MM.1S (cell line): ENCODE measurements at places on chromosomes 7 and 10.

- H3K27ac ChIP-seq: peak overlapping the region; percentile 67
- no peaks in the 10 kb centered on the region for H3K36me3 ChIP-seq
- peak overlapping the region; percentile 22; the same call in 1 of the 2 replicates for H3K4me3 ChIP-seq
- H3K27me3 ChIP-seq: no peaks in the 10 kb centered on the region
- peak; percentile 82 for DNase-seq
Measured at GRCh38 chr7:21355406-21355874, 72.4 kb upstream of the SP4 start.

- H3K27ac ChIP-seq: no peak overlapping the region
- H3K4me3 ChIP-seq: no peak overlapping the region
- H3K4me1 ChIP-seq: no peaks in the 10 kb centered on the region
- H3K27me3 ChIP-seq: no peaks in the 10 kb centered on the region
Measured at GRCh38 chr7:37039131-37039749, 314.9 kb upstream of the AOAH start.

GRCh38 chr10:92404612-92405418 is 113.8 kb downstream of the MARCHF5 start:
- no peak overlapping the region for H3K27ac ChIP-seq
- H3K4me1 ChIP-seq: no peaks in the 10 kb centered on the region
- H3K4me3 ChIP-seq: no peak overlapping the region
- no peak for DNase-seq
- H3K27me3 ChIP-seq: no peaks in the 10 kb centered on the region

- H3K27me3 ChIP-seq: no peaks in the 10 kb centered on the region
- H3K4me1 ChIP-seq: no peaks in the 10 kb centered on the region
- H3K36me3 ChIP-seq: no peaks in the 10 kb centered on the region
- no peak overlapping the region for H3K27ac ChIP-seq
- H3K4me3 ChIP-seq: no peak overlapping the region
Measured at GRCh38 chr10:78952686-78953085, 116.1 kb upstream of the ZMIZ1 start.

DNA sequence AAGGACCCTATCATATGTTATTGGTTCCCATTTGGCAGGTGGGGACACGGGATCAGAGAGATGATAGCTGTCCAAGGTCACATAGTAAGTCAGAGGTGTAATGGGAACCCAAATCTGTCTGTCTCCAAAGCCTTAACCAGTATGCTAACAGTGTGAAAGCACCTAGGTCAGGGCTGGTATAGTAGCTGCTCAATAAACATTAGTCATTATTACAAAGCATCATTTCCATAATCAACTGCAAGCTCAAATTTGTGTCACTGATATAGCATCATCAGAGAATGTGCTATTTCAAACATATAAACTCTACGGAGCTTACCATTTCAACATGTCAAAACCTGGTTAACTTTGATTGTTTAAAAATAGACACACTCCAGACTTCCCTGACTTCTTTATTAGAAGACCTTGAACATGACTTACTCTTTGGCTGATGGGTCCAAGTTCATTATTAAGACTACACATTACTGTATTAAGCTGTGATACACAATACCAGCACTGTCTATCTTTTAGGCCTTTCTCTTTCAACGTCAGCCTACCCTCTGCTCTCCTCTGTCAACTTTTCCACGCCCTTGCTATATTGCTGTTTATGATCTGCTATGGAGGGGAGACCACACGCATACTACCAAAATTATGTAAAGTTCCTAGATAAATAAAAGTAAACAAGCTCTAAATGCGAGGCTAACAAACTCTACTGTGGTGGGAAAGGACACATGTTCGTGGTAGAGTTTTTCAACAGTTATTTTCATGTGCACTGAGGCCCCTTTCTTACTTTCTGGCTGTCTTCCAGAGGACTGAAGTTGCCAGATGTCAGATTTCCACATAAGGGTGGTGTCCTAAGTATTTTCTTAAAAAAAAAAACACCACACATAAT is 33.6 kb downstream of the DNMBP start:
- no peak overlapping the region for H3K4me3 ChIP-seq
- H3K36me3 ChIP-seq: no peaks in the 10 kb centered on the region
- H3K4me1 ChIP-seq: no peaks in the 10 kb centered on the region
- DNase-seq: no peak

DNA sequence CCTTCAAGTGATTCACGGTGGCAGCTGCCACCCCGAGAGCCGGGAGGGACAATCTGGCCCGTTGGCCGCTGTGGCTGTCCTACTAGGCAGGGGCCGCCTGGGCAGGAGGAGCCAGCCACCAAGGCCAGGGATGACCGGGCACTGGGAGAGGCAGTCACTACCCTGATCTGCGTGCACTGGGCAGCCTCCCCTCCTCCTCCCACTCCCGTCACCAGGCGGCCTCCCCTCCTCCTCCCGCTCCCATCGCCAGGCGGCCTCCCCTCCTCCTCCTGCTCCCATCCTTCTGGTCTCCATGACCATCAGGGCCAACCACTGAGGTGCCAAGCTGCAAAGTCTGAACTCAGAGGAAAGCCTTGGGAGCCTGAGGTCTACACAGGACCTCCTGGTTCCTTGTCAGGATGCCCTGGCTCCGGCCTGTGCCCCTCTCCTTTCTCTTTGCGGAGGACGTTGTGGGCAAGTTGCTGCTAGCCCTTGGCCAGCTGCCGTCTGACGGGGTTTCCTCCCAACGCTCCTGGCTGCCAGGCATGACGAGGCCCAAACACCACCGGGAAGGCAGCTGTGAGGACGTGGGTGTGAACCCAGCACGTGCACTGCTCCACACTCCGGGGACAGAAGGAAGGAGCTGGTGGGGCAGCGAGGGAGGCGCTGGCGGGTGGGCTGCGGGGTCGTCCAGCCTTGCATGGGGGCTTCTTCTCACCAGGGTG is 131.1 kb downstream of the WDR37 start:
- H3K4me1 ChIP-seq: no peaks in the 10 kb centered on the region
- peaks cover 12% of the 10 kb centered on the region; the same call in 1 of the 2 replicates for H3K27me3 ChIP-seq
- H3K36me3 ChIP-seq: no peaks in the 10 kb centered on the region
- no peak overlapping the region for H3K27ac ChIP-seq
- no peak overlapping the region for H3K4me3 ChIP-seq

- H3K36me3 ChIP-seq: no peaks in the 10 kb centered on the region
- no peaks in the 10 kb centered on the region for H3K27me3 ChIP-seq
- H3K4me3 ChIP-seq: no peak overlapping the region
- no peak overlapping the region for H3K27ac ChIP-seq
- H3K4me1 ChIP-seq: no peaks in the 10 kb centered on the region
- no peak for DNase-seq
Measured at GRCh38 chr10:34830217-34830822, 15.2 kb upstream of the PARD3 start.

- no peak overlapping the region for H3K27ac ChIP-seq
- no peaks in the 10 kb centered on the region for H3K4me1 ChIP-seq
- no peak overlapping the region for H3K4me3 ChIP-seq
- DNase-seq: no peak
Measured at GRCh38 chr10:125329056-125329455, 168.7 kb upstream of the CTBP2 start.

- no peaks in the 10 kb centered on the region for H3K27me3 ChIP-seq
- H3K4me1 ChIP-seq: no peaks in the 10 kb centered on the region
- H3K36me3 ChIP-seq: no peaks in the 10 kb centered on the region
- DNase-seq: no peak
Measured at GRCh38 chr10:25178411-25178810, 3.6 kb downstream of the GPR158 start.

DNA sequence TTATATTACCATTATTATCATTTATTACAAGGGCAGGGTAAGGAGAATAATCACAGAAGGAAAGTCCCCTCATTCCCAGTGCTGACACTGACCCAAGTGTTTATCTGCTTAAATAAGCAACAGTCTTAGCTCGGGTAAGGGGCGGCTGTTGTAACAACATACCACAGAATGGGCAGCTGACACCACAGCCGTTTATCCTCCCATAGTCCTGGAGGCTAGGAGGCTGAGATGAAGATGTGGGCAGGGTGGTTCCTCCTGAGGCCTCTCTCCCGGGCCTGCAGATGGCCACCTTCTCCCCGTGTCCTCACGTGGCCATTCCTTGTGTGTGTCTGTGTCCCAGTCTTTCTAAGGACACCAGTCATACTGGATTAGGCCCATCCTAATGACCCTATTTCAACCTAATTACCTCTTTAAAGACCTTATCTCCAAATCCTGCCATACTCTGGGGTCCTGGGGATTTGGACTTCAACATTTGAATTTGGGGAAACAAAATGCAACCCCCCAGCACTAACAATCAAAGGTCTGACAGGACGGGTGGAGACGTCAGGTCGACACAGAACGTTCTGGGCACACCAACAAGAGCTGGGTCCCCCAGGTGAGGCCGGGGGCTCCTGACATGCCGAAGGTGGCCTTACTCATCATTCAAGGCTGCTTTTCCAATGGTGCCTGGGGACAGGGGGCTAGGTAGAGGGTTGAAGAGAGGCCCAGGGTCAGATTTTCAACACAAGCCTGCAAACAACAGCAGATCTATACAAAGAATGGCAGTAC is 93.5 kb downstream of the TNS3 start:
- DNase-seq: no peak
- H3K36me3 ChIP-seq: no peaks in the 10 kb centered on the region
- H3K4me1 ChIP-seq: peaks cover 19% of the 10 kb centered on the region
- H3K27ac ChIP-seq: no peak overlapping the region
- H3K4me3 ChIP-seq: no peak overlapping the region
- no peaks in the 10 kb centered on the region for H3K27me3 ChIP-seq

DNA sequence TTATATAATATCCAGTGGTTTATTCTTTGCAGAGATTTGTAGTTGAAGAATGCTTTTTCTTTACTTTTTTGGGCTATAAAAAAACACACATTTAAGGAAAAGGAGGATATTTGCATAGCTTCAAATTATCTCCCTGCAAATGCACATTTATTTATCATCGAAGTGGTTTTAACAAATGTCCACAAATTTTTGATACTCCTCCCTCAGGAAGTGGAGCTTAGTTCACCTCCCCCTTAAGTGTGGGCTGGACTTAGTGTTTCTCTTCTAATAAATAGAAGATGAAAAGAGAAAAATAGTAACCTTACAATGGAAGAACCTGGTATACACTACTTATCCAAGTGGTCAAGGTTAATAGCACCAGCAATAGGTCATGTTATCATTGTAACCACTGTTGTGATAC is 537.6 kb downstream of the ARL4A start:
- H3K4me3 ChIP-seq: no peak overlapping the region
- DNase-seq: no peak
- no peak overlapping the region for H3K27ac ChIP-seq
- no peaks in the 10 kb centered on the region for H3K4me1 ChIP-seq
- H3K36me3 ChIP-seq: no peaks in the 10 kb centered on the region

GRCh38 chr7:49324707-49325106 is 400.4 kb downstream of the CDC14C start:
- no peaks in the 10 kb centered on the region for H3K27me3 ChIP-seq
- H3K36me3 ChIP-seq: no peaks in the 10 kb centered on the region
- no peak overlapping the region for H3K27ac ChIP-seq
- DNase-seq: no peak
- H3K4me3 ChIP-seq: no peak overlapping the region
- H3K4me1 ChIP-seq: peaks cover 18% of the 10 kb centered on the region

DNA sequence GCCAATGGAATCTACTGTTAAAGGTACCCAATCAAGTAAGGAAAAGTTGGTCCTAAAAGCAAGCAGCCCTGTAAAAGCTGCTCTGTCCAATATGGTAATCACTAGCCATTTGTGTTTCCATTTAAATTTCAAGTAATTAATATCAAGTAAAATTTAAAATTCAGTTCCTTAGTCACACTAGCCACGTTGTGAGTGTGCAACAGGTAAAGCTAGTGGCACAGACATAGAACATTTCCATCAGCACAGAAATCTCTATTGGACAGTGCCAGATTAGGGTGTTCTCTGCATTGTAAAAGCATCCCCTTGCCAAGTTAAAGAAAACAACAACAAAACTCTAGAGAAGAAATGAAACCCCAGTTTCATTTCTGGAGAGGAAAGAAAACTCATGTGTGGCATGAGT is 4.4 kb downstream of the CAV1 start:
- H3K27me3 ChIP-seq: no peaks in the 10 kb centered on the region
- H3K4me3 ChIP-seq: peak overlapping the region; percentile 11
- peaks cover 34% of the 10 kb centered on the region for H3K4me1 ChIP-seq
- H3K27ac ChIP-seq: peak overlapping the region; percentile 7; the same call in 1 of the 2 replicates

- H3K4me1 ChIP-seq: 0 out of 2 replicates have a peak, but pooled peaks cover 5% of the 10 kb centered on the region
- peak overlapping the region; percentile 89 for H3K4me3 ChIP-seq
- H3K27me3 ChIP-seq: no peaks in the 10 kb centered on the region
- no peaks in the 10 kb centered on the region for H3K36me3 ChIP-seq
Measured at GRCh38 chr7:17299483-17299991, 1.1 kb downstream of the AHR start.

- H3K4me1 ChIP-seq: 0 out of 2 replicates have a peak, but pooled peaks cover 7% of the 10 kb centered on the region
- no peak for DNase-seq
- H3K4me3 ChIP-seq: no peak overlapping the region
- H3K27ac ChIP-seq: no peak overlapping the region
- no peaks in the 10 kb centered on the region for H3K27me3 ChIP-seq
Measured at GRCh38 chr7:139043823-139044812, 8.3 kb upstream of the ZC3HAV1L start.

DNA sequence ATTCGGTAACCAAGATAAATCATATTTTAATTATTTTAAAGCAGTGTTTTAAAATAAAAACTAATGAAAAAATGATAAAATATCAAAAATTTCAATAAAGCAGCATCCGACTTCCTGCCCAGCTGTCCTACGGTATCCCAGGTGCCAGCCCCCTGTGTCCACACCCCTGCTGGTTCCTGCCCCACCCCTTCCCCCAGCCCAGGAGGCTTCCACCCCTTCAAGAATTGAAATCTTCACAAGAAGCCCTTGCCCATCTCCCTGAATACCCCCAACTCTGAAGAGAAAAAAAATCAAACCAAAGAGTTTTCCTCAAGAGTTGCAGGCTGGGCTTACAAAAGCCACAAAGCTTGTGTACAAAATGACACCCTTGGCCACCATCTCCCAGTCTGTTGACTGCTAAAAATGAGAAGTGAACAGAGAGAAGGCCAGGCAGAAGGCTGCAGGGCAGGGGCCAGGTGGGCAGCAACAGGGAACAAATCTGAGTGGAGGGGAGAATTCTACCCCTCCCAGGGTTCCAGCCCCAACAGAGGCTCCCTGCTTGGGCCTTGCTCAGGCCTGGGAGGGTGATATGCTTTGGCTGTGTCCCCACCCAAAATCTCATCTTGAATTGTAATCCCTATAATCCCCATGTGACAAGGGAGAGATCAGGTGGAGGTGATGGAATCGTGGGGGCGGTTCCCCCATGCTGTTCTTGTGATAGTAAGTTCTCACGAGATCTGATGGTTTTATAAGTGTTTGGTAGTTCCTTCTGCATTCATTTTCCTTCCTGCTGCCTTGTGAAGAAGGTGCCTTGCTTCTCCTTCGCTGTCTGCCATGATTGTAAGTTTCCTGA is 14.5 kb downstream of the GPRIN2 start:
- H3K4me3 ChIP-seq: no peak overlapping the region
- H3K4me1 ChIP-seq: no peaks in the 10 kb centered on the region
- H3K36me3 ChIP-seq: no peaks in the 10 kb centered on the region
- DNase-seq: no peak

- no peaks in the 10 kb centered on the region for H3K27me3 ChIP-seq
- no peaks in the 10 kb centered on the region for H3K36me3 ChIP-seq
- no peaks in the 10 kb centered on the region for H3K4me1 ChIP-seq
- no peak for DNase-seq
Measured at GRCh38 chr7:9407816-9408215, 974.4 kb downstream of the NXPH1 start.

DNA sequence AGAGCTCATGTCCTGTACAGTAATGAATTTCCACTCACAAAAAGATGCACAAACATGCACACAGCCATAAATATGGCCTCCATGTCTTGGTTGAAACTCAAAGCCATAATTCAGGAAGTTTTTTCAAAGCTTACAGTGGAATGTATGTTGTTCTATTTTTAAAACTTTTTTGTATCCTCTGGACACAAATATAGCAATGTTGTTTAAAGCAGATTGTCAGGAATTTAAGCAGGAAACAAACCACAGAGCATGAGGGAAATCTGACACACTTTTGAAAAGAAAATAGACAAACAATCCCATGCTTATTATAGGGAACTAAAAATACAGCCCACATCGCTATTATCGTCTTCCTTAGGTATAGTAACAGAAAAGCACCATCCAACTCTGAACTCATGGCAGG is 21.5 kb downstream of the LRRN3 start:
- no peaks in the 10 kb centered on the region for H3K36me3 ChIP-seq
- H3K27me3 ChIP-seq: no peaks in the 10 kb centered on the region
- no peaks in the 10 kb centered on the region for H3K4me1 ChIP-seq
- no peak overlapping the region for H3K27ac ChIP-seq
